Adipocyte (in vitro differentiated cells): ENCODE measurements at places on chromosomes 2 and 18.

GRCh38 chr2:12201369-12201768 lies 454.9 kb downstream of the LPIN1 start:
- no peak for DNase-seq

- peak; percentile 33 for DNase-seq
These were observed 159.8 kb downstream of the ZNF385B start for GRCh38 chr2:179701524-179702110.

GRCh38 chr2:17879137-17879912 lies 858 bp downstream of the KCNS3 start:
- peak; percentile 75 for DNase-seq

DNA sequence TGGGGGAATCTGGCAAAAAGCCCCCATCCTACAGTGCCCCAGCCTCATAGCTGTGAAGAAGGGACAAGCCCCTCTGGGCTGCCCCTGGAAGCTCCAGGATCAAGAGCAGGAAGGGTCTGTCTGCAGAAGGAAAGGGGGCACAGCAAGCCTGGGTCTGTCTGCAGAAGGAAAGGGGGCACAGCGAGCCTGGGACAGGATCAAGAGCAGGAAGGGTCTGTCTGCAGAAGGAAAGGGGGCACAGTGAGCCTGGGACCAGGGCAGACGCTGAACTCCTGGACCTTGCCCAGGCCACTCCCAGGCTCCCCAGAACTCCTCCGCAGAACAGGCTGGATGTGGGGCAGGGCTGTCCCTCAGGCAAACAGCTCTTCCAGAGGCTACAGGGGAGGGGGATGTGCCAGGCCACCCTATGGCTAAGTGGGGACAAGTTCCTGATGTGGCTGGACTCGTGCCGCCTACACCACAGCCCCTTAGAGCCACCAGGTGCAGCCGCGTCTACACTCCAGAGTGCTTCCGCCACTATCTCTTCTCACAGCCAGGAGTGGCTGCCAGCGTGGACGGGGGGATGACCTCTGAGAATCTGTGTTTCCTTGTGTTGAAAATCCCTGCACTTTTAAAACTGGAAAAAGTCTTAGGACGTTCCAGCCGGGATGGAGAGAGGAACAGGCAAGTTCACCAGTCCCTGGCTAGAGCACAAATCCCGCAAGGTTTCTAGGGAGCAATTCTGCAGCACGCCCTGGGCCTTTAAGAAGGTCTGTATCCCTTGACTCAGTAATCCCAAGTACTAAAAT lies 20.8 kb downstream of the KIF1A start:
- no peak for DNase-seq

DNA sequence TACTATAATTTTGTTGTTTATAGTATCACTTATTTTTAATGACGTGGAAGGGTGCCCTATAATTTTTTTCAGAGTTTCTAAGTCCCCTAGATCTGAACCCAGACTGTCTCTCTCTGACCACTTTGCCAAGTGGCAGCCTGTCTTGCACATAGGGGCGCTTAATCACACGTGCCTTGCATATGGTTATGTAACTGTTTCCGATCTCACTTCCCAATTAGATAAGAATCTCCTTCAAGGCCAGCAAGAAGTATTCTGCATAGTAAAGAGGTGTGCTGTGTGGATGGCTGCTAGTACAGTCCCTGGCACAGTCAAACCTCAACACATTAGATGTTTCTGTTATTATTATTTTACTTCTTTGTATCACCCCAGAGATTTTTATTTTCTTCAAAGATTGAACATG lies 197.8 kb upstream of the SIX2 start:
- no peak for DNase-seq

DNA sequence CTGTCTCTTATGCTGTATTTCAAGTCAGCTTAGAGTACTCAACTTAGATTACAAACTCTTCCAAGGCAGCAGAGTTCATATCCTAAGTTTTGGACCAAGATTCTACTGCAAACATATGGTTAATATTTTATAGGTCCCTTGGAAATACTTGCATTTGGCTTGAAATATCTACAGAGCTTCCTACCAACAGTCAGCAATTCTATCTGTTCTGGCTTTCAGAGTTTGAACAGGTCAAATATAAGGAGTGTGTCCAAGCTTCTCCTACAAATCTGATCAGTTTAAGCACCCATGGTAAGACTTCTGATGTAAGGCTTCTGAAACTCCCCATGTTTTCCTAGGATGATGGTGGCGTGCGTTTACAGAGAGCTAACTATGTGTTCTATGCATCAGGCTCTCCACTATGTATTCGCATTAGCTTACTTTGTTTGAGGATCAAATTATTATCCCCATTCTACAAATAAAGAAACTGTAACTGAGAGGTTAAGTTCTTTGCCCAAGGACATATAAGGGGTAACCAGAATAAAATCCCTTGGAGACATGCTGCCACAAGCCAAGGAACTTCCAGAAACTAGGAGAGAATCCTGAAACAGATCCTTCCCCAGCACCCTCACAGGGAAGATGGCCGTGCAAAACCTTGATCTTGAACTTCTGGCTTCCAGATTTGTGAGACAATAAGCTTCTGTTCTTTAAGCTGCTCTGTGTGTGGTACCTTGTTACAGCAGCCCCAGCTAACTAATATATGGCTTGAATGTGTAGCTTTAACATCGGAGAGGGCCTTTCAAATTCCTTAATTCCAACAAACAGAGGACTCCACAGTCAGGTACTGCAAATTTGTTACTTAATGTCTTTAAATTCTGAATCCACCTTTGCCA lies 55.1 kb downstream of the ATP8B1 start:
- no peak for DNase-seq

DNA sequence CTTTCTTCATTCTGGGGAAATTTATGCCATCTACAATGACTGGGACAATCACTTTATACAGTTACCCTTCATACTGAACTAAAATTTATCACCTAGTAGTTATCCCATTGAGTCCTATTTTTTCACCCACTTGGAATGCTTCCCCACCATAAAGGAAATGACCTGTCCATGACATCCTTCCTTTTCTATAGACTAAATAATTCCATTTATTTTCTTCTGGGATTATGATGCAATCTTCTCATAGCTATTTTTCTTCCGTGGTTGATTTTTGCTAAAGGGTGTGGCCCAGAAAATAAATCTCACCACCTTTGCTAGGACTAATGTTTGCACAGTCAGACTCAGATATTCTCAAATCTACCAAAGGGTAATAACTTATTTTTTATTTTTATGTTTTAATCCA lies 186.1 kb upstream of the NRXN1 start:
- DNase-seq, result no peak

- DNase-seq, result no peak
These were observed 333.0 kb upstream of the SLC14A2 start for GRCh38 chr18:45282101-45282812.

GRCh38 chr18:78238404-78239089 lies 741.1 kb upstream of the SALL3 start:
- no peak for DNase-seq

- DNase-seq, result no peak
These were observed 142.6 kb downstream of the PXDN start for GRCh38 chr2:1601471-1602277.

- peak; percentile 91 for DNase-seq
These were observed 54.9 kb downstream of the FHOD3 start for GRCh38 chr18:36352384-36352783.

GRCh38 chr2:132640116-132640515 lies 29.9 kb downstream of the LYPD1 start:
- no peak for DNase-seq

DNA sequence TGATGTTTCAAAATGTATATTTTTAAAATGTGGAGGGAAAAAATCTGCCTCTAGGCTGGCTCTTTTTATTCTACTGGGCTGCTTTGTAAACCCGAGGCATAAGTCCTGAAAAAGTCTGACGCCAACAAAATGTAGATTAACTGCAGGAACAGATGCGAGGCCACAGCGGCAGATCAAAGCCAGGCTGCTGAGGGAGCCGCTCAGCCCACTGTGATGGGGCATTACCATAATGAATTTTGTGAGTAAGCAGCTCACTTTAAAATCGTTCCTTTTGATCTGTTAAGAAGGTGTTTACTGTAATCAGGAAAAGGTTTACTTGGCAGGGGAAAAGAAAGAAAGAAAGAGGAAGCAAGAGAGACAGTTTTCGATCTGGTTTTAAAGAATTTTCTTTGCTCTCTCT lies 269.0 kb downstream of the ICOS start:
- DNase-seq, result no peak

DNA sequence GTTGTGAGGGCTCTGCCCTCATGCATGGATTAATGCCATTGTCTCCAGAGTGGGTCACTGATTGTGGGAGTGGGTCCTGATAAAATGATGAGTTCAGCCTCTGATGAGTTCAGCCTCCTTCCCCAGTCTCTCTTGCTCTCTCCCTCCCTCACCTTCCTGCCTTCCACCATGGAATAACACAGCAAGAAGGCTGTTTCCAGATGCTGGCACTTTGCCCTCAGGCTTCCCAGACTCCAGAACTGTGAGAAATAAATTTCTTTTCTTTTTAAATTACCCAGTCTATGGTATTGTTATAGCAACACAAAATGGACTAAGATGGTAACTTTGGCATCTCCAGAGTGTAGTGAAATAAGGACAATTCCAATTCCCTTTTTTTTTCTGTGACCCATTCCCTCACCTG lies 47.1 kb upstream of the MAP4K3 start:
- DNase-seq, result no peak

- no peak for DNase-seq
These were observed 50.3 kb upstream of the NAB1 start for GRCh38 chr2:190598621-190599020.

GRCh38 chr2:207283356-207283755 lies 117.6 kb upstream of the KLF7 start:
- DNase-seq, result peak; percentile 32

DNA sequence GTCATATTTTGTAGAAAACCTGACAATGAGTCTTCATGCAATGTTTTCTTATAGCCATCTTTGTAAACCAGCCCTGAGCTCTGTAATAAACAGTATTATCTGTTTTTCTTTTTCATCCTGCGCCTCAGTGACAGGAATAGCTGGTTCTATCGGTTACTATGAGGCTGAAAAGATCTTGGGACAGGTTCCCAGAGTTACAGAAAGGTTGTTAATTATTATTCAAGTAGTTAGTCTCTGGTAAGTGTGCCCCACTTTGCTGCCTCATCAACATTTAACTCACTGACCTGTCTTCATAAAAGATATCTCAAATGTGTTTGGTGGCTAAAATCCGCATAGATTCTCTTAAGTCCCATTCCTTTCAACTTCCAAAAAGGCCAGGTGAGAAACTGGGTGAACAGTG lies 18.6 kb downstream of the ACAA2 start:
- no peak for DNase-seq

GRCh38 chr18:49788327-49788898 lies 24.9 kb downstream of the ACAA2 start:
- no peak for DNase-seq

- DNase-seq, result peak; percentile 60
These were observed 166.6 kb upstream of the PKDCC start for GRCh38 chr2:41881249-41881648.

DNA sequence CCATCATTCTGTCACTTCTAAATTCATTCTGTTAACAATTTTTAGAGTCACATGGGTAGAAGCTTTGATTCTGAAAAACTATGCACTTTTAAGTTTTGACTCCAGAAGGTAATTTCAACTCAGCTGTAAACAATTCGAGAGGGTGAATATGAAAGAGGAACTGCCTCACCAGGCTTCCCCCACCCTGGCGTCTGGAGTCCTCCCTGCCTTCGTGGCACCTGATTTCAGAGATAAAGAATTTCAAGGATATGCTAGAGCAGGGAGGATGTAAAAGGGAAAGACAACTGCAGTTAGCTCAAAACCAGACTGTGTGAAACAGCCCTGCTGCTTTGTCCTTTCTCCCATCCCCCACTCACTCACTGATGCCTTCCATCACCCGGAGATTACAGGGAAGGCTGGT lies 40.7 kb downstream of the ONECUT2 start:
- no peak for DNase-seq

DNA sequence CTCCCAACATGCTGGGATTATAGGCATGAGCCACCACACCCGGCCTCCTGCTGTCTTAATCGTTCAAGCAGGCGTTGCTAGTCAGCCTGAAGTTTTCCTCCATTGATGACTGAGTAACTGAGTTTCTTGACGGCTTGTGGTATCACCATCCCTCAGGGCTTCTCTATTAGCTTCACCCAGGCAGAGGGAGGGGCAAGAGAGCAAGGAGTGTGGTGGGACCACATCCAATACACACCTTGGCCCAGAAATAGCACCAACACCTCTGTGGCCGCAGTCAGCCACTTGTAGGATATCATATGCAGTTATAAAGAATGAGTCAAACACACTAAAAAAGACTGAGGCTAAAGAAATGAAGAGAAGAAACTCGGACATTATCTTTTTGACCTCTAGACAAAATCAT lies 1009.4 kb upstream of the CELF4 start:
- DNase-seq, result no peak

GRCh38 chr18:52280702-52281101 lies 59.3 kb upstream of the DCC start:
- no peak for DNase-seq

GRCh38 chr2:230821991-230822520 lies 42.7 kb upstream of the ITM2C start:
- no peak for DNase-seq

DNA sequence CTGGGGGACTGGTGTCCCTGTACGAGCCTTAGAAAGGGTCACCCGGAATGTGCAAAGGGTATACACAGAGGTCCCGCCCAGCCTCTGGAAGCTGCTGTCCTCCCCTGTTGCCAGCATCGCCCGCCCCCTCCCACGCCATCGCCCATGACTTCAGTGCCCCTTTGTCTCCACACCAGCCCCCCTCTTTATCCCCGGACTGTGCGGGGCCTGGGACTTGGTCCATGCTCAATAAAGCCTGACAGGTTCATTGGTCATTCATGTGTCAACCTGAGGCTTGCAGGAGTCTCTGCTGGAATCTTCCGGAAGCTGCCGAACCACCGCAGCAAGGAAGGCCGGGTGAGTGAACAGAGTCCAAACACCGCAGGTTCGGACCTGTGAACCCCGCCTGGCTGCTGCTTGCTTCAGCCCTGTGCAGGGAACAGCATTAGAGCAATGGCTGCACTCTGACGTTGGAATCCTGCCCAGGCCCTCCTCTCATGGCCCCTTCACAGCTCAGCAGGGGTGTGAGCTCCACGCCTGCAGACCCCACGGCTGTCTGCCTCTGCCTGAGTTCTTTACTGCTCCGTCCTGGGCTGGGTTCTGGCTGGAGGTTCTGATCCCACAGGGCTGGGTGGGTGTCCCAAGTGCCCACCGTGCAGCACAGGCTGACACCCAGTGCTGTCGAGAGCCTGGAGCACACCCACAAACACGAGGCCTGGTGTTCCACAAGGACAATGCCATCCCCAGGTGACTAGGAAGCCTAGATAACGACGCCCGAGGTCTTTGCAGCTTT lies 96.5 kb downstream of the SEPTIN10 start:
- no peak for DNase-seq

DNA sequence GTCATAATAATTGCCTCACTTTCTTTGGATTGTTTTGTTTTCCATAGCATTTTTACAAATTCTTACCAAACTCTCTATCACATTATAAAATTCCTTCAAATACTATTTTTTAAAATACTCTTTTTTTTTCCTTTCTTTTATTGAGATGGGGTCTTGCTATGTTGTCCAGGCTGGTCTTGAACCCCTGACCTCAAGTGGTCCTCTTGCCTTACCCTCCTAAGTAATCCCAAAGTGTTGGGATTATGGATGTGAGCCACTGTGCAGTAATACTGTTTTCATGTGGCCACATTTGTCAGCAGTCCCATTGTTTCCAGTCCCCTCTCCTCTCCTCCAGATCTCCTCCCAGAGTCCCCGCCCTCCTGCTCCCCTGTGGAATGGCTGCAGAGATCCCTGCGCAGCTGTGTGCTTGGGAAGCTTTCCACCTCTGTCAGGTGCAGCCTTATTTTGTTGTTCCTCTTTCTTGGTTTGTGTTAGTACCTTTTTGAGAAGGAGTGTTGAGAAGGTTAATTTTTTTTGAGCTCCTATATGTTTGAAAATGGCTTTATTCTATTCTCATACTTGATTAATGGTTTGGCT lies 227.3 kb downstream of the LOXHD1 start:
- DNase-seq, result no peak
